Stimulated activated naive CD4-positive, alpha-beta T cell treated with Interleukin-2 at 50 U/mL for 16 hours (primary cell): ENCODE measurements at places on chromosomes 16 and 17.

DNA sequence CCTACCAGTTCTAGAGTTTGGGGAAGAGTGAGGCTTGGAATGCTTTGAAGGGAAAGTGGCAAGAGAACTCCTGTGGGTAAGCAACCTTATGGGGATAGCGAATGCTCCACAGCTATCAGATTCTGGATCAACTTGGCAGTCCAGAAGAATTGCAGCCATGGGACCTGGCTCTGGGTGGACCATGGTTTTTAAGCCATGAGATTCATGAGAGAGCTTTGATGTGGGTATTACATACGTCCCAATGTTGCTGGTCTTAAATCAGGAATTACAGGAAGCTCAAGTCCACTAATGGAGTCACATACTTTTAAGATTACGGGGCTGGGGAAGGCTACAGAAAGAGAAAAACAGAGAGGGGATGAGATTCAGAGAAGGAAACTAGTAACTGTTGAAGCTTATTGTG lies 142.5 kb upstream of the ELAC2 start:
- DNase-seq: no peak

GRCh38 chr17:73725794-73726515 lies 81.7 kb upstream of the SDK2 start:
- no peak for DNase-seq

DNA sequence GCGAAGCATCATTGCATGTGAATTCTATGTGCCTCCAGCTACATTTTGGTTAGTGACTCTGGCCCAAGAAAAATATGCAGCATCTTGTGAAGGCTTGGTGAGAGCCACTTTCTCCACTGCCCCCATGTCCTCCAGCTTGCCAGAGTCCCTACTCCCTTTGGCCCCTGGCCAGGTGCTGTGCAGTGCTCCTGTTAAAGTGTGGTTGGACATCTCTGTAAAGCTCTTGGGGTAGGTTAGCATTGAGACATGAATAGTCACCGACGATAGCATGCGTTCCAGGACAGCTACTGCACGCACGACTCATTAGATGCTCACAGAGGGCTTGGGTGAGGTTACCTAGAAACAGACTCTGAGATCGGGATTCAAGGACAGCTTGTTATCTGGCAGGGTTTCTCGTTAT lies 48.6 kb downstream of the FOXL1 start:
- DNase-seq: no peak

DNA sequence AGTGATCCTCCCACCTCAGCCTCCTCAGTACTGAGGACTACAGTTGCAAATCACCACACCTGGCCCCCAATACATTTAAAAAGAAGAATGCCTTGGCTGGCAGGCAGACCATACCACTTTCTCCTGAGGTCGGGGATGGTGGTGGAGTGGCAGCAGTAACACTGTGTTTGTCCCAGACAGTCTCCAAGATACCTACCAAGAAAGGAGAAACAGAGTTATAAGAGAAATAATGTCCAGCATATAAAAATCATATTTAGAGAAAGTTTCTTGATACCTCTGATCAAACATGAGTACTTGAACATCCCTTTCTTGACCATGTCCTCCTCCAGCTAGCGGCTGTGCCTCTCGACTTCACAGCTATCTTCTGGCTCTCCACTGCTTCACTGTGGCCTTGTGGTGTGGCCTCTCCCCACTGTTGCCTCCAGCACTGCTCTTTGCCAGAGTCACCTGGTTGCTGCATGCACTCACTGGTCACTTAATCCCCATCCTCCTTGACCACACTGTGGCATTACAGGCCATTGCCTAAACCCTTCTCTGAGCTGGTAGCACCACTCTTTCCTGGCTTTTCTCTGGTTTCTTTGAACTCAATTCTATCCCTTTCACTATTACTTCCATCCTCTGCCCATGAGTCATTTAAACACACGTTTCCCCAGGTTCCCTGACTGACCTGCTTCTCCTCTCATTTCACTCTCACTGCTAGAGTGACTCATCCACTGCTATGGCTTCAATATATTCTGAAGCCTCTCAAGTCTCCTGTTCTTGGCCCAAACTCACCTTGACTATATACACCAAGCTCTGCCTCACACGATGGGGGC lies 45.2 kb downstream of the XPO6 start:
- DNase-seq: no peak

DNA sequence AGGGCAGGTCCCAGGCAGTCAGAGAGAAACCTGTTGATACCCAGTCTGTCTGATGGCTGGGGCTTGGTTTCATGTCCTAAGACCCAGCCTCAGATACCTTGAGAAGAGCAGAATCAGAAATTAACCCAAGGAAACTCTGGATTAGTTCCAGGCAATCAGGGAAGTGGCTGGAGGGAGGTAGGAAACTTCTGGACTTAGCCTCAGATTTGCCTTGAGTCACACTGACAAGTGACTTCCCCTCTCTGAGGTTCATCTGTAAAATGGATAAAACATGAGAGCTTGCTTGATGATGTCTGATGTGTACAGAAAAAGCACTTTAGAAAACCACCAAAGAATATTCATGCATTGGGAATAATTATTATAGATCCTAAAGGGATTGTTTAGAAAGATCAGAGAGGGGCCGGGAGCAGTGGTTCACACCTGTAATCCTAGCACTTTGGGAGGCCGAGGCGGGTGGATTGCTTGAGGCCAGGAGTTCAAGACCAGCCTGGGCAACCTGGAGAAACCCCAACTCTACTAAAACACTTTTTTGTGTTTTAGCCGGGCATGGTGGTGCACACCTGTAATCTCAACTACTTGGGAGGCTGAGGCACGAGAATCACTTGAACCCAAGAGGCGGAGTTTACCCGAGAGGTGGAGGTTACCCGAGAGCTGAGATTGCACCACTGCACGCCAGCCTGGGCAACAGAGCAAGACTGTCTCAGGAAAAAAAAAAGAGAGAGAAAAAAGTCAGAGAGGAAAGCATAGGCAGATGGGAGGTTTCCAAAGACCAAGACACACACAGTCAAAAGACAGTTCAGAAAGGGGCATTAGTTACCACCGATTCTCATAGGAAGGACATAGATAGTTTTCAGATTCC lies 3.8 kb downstream of the CIITA start:
- DNase-seq: no peak

DNA sequence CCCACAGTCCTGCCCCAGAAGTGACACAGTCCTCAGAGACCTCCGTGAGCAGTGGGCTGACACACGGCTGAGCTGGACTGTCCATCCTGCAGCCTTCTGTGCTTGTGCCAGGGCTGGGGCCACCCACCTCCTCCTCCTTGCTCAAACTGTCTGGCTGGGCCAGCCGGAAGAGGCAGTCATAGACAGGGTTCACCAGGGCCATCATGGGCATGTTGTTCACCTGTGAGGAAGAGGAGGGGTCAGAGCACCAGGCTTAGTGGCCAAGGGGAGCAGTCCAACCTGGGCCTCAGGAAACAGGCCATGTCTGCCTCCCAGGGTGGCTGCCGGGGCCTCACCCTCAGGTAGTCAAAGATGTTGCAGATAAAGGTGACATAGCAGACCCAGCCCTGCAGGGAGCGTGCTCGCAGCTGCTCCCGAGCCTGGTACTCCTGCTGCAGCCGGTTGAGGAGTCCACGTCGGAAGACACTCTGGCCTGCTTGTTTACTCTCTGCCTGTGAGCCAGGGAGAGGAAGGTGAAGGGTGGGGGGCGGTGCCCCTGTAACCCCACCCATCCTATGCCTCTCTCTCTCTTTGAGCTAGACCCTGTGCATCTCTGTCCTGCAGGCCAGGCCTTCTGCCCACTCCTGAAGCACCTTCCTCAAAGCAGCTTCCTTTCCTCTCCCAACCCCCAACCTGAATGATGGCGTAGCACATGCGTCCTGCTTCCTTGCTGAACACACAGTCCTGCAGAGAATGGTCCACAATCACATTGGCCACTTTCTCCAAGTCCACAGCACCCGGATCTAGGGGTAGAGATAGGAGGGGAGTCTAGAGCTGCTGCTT lies 3.4 kb downstream of the MIF4GD start:
- DNase-seq: no peak

GRCh38 chr17:82330322-82331239 lies 3.0 kb downstream of the SECTM1 start:
- no peak for DNase-seq

DNA sequence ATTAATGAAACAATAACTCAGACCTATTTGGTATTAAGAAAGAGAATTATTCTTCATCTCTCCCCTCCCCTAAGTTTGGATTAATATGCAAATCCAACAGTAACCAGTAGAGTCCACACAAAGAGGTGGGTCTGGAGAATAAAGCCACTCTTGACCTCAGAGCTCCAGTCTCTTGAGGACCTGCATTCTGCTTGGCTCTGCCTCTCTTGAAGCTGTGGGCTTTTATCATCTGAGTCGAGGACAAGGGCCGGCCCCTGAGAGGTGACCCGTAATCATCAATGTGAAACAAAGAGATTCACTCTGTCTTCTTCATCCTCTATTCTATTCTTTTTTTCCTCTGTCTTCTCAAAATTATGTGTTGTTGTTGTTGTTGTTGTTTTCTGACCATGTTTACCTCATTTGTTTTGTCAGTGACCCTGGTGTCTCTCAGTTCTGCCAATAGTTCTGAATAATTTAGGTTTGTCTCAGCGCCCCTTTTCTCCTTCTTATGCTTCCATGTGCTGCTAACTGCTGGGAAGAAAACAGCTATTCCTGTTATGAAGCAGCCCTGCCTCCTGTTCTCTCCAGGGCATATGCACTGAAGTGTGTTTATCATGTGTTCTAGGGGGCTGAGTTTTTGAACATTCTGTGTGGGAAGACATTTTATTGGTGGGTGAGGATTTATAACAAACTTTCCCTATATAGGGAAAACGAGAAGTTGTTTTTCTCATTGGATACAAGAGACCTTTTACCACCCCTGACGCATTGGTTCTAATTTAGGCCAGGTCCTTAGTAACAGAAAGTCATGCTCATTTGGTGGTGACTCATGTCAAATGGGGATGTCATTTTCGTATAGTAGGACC lies 135.8 kb downstream of the TRIM37 start:
- no peak for DNase-seq

DNA sequence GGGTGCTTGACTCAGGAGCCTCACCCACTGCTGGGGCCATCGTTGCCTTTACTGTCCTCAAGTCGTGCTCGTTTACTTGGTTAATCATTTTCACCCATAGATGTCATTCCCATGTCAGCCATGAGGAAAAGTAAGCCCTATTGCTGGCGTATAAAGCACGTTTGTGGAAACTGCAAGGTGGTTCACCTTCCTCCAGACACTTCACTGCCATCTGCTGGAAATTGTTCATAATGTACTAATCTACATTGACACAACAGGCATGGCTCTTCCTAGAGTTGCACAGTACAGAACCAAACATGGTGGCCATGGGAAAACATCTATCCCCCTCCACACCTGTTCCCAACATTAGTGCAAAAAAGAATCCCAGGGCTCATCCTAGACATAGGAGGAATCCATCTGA lies 116.6 kb downstream of the ZNF18 start:
- DNase-seq: no peak

GRCh38 chr16:49489686-49490320 lies 116.2 kb downstream of the C16orf78 start:
- no peak for DNase-seq

- no peak for DNase-seq
Observed at GRCh38 chr16:52515068-52515671, 31.8 kb downstream of the TOX3 start.

DNA sequence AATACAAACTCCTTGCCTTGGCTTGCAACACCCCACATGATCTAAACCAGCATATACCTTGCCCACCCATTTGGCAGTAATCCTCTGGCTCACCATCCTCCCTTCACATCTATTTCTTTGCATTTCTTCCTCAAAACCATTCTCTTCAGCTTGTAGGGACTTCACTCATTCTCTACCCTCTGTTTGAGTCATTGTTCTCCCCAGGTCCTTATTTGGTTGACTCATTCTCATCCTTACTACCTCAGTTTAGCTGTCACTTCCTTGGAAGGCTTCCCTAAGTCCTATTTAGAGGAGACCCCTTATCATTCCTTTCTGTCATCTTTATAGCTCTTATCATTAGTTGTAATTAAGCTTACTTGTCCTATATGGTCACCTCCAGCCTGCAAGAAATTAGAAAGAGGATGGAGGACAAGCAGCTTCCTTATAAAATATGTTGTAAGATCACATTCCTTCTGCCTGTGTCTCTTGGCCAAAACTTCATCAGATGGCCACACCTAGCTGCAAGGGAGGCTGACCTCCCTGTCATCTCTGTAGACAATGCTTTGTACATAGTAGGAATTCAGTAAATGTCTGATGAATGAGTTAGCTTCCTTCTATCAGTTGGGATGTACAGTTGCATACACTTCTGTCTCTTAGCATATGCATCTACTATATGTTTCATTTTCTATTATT lies 1.7 kb downstream of the TTC19 start:
- DNase-seq: no peak

DNA sequence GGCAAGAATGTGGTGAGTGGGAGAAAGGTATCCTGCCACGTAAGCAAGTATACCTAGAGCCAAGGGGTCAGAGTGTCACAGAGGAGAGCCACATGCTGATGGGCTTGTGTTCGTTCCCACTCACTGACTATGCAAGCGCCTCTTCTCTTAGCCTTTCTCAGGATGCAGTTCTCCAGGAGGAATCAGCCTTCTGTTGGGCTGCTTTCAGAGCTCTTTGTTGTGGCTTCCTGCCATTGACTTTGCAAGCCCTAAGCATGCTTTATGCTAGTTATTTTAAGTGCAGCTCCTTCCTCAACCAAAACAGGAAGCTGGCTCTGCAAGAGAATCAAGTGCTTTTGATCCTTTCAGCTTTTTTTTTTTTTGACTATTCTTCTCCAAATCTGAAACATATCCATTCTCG lies 66.6 kb downstream of the SIAH1 start:
- no peak for DNase-seq

DNA sequence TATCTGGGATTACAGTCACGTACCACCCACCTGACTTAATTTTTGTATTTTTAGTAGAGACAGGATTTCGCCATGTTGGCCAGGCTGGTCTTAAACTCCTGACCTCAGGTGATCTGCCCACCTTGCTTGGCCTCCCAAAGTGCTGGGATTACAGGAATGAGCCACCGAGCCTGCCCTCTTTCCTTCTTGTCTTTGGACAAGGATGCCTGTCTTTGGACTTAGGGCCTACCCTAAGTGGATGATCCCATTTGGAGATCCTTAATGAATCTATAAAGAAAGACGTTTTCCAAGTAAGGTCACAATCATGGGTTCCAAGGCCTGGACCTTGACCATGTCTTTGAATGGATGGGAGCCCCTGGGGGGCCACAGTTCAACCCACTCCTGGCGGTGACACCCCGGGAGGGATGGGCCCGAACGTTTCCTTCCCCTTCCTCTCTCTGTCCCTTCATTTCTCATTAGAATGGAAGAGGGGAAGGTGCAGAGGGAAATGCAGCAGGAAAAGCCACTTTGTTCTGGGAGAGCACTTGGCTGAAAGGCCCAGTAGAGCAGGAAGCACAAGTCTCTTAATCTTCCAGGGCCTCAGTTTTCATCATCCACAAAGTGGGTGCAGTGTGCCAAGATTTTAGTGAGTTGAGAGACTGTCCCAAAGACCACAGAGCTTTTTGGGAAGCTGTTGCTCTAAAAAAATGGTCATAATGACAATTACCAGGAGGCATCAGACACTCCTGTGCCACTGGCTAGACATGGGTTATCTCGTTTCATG lies 353.3 kb downstream of the SEC14L1 start:
- DNase-seq: no peak
